ENCODE measurements at places on chromosomes 13 and 19.

GRCh38 chr19:13938301-13939064 lies at the start of gene PODNL1:
TSS of gene PODNL1 (minus strand) at chr19:13938417. CDS start at chr19:13938181, 236 bp downstream.
- no peak for DNase-seq

GRCh38 chr13:86954341-86954740 lies 716.8 kb upstream of the SLITRK5 start:
- DNase-seq: no peak

DNA sequence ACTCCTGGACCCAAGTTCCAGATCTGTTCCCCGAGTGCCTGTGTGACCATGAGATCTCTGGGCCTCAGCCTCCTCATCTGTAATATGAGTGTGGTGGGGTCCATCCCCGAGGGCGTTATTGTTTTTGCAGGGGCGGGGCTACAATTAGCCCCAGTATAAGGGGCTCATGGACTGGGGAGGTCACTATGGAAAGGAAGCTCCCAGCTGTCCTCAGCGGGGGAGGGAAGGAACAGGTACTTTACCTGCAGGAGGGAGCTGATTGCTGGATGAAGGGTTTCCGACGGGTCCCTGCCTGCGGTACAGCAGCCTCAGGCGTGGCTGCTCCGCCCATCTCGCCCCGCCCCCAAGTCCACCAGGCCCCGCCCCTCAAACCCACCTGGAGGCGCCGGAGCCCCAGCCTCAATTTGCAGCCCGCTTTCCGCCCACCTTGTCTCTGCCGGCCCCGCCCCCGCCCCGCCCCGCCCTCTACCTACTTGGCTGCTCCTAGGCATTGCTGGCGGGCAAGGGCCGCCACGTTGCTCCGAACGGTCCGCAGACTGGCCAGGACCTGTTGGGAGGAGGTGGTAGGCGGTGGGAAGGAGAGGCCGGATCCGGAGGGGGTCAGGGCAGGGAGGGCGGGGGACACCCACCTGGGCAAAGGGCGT lies 5.5 kb downstream of the PDE4C start:
- DNase-seq: no peak

- DNase-seq: no peak
Measured at GRCh38 chr19:33391631-33392249, 18.2 kb downstream of the CEBPG start.

GRCh38 chr13:52758114-52758513 lies 18.5 kb upstream of the CNMD start:
- no peak for DNase-seq

DNA sequence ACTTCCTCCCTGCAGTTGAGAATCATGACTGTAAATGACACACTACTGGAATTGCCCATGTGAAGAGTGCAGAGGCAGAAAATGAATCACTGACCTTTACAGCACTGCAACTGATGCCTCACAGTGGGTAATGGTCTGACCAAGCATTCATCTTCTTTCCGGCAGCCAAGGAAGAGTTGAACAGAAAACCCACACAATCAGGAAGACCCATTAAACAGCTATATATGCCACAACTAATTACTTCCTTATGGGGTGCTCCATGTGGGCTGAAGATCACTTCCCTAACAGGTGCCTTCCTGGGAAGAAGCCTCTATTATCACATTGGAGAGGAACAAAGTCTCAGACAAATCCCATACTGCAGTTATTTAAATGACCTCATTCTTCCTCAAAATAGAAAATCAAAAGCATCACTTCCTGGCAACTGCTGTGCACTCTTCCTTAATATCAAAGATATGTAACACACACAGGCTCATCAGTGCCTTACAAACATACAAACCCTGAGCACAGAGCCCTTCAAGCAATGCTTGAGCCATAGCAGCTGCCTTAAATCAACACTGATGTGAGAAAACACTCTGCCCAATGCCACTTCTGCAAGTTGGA lies 45.8 kb downstream of the RUBCNL start:
- DNase-seq: no peak

DNA sequence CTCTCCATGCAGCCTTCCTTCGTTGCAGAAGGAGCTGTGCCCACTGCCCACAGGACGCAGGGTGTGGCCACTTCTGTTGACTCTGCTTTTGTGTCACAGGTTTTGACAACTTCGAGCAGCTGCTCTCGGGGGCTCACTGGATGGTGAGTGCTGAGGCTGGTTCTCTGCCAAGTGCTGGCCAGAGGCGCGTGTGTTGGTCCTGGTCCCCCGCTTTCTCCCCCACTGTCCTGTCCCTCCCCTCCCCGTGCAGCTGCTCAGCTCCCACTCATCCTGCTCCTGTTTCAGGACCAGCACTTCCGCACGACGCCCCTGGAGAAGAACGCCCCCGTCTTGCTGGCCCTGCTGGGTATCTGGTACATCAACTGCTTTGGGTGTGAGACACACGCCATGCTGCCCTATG lies 10.6 kb upstream of the PDCD2L start:
- no peak for DNase-seq

DNA sequence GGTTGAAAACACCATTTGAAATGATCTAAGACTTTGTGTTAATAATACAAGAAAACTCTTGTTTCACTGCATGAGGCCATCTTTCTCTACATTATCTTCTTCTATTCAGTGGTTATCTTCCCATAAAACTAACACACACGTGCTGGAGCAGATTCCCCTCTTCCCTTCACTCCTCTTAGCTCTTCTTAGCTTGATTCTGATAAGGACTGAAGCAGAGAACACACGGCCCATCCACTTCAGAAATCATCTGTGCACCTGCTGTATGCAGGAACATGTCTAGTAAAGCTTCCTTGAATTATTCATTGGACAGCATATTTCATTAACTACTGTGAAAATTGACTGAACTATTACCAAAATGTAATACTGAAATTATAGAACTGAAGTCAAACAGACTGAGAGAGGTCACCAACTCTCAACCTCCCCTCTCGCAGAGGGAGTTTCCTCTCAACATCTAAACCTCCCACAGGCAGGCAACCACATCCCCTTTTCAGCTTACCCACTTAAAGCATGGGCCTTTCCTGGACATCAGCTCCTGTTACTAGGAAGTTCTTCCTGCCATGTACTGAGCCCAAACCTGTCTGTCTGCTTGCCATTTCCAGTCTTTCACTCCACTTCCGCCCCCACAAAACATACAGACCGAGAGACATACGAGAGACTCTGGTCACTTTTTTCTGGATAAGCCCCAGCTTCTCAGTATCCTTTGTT lies 113.9 kb downstream of the CRYL1 start:
- DNase-seq: no peak

DNA sequence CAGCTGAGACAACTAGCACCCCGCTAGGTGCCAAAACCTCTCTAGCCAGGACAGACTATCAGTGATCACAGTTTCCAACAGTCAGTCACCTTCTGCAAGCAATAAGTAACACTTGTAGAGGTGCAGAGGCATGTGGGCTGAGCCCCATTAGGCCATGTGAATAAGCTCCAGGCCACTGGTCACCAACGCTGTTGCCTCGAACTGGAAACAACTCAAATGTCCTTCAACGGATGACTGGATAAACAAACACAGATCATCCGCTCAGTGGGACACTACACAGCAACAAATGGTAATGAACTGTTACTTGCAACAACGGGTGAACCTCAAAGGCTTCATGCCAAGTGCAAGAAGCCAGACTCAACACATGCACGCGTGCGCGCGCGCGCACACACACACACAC lies 27.5 kb upstream of the TMEM160 start:
- DNase-seq: no peak

DNA sequence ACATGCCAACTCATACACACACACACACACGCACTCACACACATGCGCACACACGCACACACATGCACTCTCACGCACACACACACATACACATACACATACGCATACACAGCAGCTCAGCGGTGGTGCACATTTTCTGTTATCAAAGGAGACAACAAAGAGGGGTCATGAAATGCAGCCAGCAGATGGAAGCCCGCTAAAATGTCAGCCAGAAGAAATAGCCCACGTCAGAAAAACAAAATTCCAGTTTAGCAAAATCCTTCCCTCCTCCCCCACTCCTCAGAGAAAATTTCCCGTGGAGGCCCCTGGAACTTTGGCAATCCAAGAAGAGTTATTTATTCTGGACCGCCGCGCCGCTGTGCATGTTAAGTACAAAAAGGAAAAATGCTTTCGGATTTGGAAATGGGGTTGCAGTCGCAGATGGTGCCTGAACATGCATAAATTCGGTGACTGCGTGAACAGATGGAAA lies 114.6 kb upstream of the VSTM2B start:
- DNase-seq: no peak

GRCh38 chr13:110525328-110526319 lies 35.9 kb downstream of the RAB20 start:
- DNase-seq: no peak

DNA sequence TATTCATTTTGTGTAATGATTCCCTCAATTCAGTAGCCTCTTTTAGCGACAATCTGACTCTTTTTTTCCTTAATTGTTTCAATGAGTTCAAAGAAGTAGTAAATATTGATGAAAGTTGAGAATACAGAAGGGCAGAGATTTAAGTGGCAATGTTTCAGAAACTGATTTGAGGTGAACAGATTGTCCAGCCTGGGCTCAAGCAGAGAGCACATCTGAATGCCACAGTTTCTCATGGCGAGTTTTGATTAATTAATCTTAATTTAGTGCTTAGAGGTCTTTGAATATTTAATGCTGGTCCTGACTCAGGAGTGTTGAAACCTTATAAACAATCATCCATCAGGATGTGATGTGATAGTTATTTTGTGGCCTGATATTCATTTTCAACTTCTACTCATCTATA lies 890.7 kb upstream of the SLITRK6 start:
- DNase-seq: no peak

GRCh38 chr13:87975035-87975434 lies 303.9 kb downstream of the SLITRK5 start:
- no peak for DNase-seq

- DNase-seq: peak; percentile 96
Measured at GRCh38 chr19:47348819-47349795, at the start of gene DHX34. TSS of gene DHX34 (plus strand) at chr19:47349315. CDS start at chr19:47353031, 3,716 bp downstream.

- peak; percentile 81 for DNase-seq
Measured at GRCh38 chr13:40787062-40787461, 2.3 kb upstream of the SLC25A15 start.

DNA sequence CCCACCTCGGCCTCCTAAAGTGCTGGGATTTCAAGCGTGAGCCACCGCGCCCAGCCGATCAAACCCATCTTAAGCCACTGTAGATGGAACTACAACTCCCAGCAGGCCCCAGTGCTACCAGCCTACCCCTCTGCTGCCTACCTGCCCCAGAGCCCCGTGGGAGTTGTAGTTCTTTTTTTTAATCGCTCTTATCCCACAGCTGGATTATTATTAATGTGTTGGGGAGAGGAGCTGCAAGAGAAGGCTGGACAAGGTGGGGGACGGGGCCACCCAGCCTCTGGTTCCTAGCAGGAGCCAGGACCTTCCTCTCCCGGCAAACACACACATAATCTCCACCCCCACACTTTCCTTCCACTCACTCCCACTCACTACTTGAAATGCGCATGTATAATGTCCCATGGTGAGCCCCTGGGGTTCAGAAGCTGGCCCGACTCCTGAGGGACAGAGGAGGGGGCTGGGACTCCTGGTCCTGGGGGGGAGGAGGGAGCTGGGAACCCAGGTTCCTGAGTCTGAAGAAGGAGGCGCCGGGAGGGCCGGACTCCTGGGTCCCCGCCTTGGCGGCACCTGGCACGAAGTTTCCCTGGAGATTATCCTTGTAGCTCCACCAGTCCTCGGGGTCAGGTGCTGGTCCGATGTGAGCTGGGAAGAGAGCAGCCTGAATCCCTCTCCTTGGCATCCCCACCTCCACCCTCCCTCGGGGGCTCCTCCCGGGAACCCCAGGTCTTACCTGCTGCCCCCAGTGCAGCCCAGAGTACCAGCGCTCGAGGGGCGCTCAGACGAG lies 958 bp downstream of the CA11 start:
- DNase-seq: peak; percentile 59

GRCh38 chr19:2173767-2174577 lies 10.2 kb downstream of the DOT1L start:
- no peak for DNase-seq

DNA sequence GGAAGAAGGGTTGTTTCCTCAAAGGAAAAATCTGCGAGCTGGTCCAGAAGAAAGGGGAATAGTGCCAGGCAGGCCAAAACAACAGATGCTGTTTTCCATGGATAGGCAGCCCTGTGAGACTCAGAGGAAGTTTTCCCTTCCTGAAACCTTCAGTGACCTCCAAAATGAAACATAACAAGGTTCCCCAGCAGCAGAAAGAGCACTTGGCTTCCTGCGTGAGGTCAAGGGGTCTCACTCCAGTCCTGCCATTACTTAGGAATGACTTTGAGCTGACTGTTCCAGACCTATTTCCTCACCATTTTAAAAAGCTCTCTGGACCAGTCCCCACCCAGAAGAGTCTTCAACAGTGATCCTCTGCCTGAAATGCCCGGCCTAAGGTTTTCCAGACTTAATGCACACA lies 104.6 kb upstream of the IPO5 start:
- no peak for DNase-seq

DNA sequence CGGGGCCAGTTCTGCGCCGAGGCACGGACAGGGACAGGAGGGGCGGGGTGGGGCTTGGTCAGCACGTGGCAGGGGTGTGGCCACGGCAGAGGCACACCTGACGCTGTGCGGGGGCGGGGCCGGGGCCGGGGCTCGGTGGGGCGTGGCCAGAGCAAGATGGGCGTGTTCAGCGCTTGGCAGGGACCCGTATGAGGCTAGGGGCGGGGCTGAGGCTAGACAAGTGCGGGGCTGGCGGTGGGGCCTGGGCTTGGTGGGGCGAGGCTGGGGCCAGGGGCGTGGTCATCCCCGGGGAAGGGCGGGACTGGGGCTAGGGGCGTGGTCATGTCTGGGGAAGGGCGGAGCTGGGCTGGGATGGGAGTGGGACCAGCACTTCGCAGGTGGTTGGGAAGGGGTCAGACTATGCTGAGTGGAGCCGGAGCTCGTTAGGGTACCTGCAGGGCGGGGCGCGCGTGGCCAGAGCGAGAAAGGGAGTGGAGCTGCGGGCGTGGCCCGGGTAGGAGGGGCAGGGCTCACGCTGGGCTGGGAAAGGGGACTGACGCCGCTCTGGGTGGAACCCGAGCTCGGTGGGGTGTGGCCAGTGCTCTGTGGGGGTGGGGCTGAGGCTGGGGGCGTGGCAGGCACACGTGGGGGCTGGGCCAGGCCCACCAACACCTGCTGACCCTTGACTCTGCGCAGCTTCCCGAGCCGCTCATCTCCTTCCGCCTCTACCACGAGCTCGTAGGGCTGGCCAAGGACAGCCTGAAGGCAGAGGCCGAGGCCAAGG lies 12.8 kb downstream of the POLR2E start:
- DNase-seq: no peak
